ENCODE measurements at places on chromosomes 3 and 15.

GRCh38 chr3:126620738-126621137 is 34.2 kb downstream of the TXNRD3 start:
- DNase-seq, result no peak

GRCh38 chr3:46607603-46608028 is 4.7 kb upstream of the FAM240A start:
- DNase-seq, result no peak

GRCh38 chr3:158663246-158663645 is 9.2 kb downstream of the LXN start:
- DNase-seq, result no peak

DNA sequence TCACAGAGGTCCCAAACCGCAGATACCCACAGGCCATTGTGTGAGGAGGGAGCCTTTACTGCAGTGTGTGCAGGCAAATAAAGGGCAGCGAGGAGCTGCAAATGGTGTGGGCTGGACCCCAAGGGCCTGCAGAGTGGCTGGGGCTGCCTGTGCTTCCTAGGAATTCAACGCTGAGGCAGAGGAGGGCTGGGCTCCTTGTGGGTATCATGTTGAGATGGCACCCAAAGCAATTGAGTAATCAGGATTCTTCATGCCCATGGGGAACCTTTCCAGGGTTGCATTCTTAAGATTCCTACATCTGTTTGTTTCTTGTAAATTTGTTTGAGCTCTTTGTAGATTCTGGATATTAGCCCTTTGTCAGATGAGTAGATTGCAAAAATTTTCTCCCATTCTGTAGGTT is 85.4 kb upstream of the LIPC start:
- no peak for DNase-seq

DNA sequence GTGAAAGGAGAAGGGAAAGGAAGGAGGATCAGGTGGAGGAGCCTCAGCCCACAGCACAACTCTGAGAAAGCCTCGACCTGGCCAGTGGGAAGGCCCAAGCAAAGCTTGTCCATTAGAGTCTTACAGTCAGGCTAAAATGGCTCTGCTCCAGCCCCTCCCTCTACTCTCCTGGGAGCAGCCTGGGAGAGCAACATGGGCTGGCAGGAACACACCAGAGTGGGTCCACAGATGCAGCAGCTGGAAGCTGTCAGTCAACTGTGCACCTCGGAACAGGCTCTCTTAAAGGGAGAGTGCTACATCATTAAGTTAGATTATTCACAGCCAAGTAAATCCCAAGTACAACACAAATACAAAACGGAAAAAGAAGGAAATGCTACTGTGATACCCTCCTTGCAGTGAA is 98.0 kb upstream of the LIMD1 start:
- no peak for DNase-seq
